ENCODE measurements at places on chromosomes 1 and 21.

DNA sequence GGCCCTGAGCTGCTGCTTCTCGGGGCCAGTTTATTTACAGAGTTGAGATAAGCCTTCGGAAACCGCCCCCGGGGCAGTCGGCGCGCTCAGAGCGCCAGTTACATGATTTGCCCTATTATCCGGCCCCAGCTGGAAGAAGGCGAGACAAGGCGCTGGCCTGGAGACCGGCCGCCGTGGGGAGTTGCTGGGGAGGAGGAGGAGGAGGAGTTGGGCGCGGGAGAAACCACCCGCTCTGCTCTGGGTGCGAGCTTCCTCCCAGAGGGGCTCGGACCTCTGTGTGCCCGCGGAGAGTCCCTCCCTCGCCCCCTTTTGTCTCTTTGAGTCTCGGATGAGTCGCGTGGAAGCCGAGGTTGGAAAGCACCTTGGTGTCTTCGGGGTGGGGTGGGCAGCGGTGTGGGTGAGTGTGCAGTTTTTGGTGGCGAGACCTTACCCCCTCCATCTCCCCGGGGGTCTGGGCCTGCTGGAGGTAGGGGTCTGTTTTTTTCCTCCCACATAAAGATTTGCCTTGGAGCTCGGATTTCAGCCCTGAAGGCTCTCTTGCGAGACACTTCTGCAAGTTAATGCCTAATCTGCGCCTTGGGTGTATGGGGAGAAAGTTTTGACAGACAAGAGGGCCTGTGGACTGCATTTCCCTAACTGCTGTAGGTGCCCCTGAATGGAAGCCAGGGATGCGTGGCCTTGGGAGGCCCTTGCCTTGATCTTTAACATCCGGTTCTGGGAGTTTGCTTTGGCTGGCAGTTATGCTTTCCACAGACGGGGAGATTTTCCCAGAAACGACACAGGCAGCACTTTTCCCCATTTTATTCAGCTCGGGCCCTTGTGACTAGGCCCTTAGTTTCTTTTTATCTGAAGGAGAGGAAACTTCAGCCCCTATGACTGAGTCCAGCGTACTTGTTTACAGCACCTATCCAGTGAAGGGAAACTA, 80.0 kb downstream of the NDUFS5 start:
- no peak for DNase-seq

DNA sequence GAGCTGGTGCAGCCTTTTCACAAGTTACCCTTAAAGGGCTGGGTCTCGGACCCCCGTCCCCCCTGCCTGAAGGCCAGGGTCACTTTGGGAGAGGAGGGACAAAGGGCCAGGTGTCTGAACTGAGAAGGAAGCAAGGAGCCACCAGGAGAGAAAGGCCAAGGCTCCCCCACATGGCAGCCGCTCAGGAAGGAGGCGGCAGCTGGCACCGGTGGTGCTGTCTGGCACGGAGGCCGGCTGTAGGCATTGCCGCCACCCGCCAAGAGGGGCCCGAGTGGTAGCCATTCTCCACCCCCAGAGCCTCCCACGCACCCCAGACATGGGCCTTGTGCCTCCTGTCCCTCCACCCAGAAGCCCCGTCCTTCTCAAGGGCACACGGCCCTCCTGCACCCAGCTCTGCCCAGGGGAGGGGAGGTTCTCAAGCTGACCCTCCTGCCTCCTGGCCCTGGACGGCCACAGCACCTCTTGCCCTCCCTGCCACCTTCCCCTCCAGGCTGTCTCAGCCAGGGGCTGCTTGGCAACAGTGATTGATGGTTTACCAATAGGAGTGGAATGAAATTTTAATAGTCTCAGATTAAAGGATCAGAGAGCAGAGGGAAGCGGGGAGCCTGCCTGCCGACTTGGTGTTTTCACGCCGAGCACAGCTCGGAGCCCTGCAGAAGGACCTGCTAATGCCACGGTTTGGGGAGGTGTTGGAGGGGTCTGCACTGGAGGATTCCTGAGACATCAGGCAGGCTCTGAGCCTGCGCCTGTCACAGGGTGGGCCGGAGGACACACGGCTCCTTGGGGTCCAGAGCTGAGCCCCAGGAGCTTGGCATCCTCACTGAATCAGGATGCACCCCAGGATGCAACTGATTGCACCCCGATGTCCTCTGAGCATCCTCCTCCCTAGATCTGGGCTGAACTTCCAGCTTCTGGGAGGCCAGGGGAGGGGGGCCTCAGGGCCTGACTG, 211.9 kb upstream of the VAMP3 start:
- DNase-seq: no peak

- DNase-seq: no peak
Observed at GRCh38 chr1:92326681-92327080, 27.8 kb downstream of the RPAP2 start.

GRCh38 chr1:1115136-1115785, 628 bp downstream of the C1orf159 start:
- DNase-seq: no peak

- no peak for DNase-seq
Observed at GRCh38 chr1:174358786-174359453, 88.8 kb upstream of the GPR52 start.

DNA sequence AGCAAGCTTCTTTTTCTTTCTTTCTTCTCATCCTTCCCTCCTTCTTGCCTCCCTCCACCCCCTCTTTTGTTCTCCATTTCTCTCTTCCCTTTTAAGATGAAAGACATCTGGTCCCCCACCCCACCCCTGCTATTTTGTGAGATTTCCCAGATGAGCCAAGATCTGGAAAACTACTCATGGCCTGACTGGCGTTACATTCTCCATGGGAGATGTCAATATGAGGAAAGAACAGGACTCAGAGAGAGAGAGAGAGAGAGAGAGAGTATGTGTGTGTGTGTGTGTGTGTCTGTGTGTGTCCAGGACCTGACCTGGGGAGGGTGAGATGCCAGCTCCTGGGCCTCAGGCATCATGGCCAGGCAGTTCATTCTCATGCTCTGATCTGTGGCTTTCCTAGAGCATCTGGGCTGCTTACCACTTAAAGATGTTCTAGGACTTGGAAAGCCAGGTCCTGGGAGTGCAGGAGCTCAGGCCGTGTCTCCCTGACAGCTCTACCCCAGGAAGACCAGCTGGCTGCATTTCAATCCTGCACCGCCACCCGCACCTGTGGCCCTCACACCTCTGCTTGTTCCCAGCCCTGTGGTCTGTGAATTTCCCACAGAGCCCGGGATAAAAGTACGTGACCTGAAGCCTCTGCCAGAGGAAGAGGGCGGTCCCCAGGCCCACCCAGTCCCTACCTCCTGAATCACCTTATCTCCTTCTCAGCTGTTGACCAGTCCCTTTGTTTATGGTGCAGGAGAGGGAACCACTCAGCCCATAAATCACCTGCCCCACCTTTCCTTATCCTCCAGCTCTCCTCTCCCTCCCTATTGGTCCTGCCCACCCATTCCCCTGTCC, 3.2 kb upstream of the BEST4 start:
- DNase-seq: no peak

DNA sequence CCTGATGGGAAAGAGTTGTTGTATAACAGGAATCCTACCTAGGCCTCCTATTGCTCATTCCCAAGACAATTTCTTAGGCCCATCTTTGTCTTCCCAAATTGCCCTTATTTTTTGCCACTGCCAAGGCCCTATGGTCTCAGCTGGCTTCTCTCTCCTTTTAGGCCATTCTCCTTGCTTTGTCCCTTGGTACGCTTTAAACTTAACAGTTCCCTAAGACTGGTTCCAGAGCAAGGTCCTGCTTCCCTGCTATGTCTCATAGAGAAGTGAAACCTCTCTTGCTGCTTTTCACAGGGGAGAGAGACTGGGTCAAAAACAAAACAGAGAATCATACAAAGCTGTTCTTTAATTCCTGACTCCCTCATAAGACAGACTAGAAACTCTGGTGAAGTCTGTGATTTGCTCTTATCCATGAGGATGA, 77.1 kb downstream of the XCL2 start:
- peak; percentile 15 for DNase-seq

GRCh38 chr1:91952187-91952586, 3.0 kb downstream of the BRDT start:
- DNase-seq: no peak

GRCh38 chr1:192497214-192497794, 78.3 kb upstream of the RGS1 start:
- DNase-seq: no peak

DNA sequence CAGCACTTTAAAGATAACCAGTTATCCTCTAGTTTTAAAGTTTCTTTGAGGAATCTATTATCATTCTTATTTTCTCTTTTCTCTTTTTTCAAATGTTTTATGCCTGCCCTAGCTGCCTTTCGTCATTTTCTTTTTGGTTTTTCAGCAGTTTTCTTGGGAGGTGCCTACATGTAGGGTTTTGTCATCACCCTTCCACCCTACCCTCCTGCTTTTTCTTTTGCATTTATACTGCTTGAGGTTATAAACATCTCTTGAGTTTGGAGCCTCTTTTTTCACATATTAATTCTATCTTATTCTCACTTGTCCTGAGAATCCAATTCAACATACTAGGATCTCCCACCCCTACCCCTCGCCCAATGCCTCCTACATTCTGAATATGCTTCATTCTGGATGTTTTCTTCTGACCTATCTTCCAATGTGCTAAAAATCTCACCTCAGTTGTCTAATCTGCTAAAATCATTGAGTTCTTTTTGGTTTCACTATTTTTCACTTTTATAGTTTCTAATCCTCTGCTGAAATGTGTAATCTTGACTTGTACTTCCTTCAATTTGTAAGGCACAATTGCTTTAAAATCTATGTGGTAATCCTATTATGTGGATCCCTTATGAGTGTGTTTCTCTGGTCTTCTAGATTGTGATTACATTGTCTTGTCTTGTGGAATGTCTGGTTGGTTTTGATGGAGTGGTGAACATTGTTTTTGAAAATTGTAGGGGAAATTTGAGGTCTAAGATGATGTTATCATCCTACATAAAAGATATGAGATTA, 38.7 kb downstream of the MIA3 start:
- no peak for DNase-seq

DNA sequence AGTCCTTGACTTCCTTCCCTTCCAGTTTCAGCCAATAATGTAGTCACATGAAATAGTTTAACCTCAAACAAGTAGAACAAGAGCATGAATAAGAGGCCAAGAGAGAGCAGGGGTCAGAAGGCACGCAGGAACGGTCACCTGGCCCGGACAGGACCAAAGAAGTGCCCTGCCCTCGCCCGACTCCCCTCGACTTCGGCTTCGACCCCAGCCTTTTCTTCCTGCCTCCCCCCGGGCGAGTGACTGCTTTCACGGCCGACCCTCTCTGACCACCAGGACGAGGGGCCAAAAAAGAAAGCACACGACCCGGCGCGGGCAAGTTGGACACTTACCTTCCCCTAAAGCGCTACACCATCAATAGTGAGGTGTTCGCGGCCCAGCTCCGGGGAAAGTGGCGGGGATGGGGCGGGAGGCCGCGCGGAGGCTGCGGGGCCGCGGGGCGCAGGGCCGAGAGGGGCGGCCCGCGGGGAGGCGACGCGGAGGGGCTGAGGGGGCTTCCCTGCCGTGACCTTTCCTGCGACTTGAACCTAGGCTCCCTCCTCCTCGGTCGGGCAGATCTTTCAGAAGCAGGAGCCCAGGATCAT, 519 bp downstream of the RERE start:
- no peak for DNase-seq

DNA sequence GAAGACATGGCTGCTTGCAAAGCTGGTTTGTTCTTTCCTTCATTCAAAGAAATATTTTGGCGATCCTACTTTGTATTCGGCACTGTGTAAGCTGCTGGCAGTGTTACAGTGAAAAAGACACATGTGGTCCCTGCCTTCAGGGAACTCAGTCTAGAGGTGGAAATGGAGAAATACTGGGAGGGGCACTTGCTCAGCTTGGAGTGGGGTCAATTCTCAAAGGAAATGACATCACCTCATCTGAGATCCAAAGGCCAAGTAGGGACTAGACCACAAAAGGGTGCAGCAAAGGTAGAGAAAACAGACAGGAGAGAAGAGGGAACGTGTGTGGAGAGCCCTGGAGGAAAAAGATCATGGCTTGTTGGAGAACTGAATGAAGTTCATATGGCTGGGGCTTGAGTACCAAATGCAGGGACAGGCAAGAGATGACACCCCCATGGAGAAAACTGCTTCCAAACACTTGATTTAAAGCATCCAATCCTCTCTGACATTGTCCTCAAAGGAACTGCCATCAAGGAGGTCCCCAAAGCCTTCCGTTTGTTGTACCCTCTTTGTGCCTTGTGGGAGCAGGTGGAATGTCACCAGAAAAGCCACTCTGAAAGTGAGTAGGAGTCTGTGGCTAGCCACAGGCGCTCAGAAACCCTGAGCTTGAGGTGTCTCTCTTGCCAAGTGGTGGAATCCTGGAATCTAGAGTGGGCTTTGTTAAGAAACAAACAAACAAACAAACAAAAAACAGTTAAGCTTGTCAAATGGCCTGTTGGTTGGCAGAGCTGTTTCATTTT, 48.3 kb upstream of the TDRD10 start:
- DNase-seq: no peak

DNA sequence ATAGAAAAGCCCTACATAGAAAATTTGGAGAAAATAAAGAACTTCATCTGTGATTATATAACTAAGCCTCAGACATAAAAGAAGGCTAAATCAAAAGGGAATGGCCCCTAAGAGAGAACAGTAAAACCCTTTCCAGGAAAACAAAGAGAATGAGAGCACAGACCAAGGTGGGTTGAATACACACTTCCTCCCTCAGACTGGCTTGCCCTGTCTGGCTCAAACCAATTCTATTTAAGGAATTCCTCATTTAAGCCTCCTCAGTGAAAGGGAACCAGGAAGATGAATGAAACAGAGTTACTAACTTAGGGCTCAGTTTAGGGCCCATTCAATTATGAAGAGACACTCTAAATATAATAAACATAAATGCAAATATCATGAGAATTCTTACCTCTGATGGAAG, 10.6 kb upstream of the SYT14 start:
- no peak for DNase-seq

GRCh38 chr1:223153177-223154119, 10.4 kb upstream of the TLR5 start:
- no peak for DNase-seq

DNA sequence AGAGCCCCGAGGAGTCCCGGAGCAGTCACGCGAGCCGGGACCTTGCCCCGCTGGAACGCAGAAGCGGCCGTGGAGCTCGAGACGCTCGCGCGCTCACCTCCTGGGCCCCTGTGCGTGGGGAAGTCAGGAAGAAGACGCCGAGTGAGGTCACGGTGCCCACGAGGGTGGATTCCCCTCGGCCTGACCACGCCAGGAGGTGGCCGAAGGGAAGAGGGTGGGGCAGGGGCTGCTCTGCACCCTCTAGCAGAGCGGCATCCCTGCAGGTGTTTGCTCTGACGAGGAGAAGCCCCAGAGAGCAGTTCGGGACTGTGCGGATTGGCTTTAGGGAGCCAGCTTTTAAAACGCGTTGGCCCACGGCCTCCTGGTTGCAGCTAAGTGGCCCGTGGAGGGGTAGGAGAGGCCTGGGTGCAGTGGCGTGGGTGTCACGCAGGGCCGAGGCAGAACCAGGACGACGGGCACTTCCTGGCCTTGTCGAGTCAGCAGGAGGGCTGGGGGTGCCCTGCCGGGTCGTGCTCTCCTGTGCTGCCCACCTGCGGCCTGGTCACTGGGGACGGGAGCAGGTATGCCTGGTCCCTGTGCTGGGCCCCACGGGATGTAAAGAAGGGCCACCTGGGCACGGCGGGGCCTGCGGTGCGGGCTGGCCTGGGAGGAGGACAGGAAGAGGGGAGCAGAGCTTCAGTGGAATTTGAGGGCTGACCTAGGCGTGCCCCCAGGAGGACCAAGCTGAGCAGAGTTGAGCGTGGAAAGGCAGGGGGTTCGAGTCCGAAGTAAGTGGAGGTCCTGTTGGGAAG, 1.0 kb downstream of the PDXK start:
- DNase-seq: no peak

Measured in GM12864 (cell line).